Activated effector memory CD4-positive, alpha-beta T cell treated with Interleukin-2 at 50 U/mL for 16 hours (primary cell): ENCODE measurements at places on chromosomes 4 and X.

GRCh38 chr4:98803251-98803650, 125.7 kb downstream of the EIF4E start:
- DNase-seq = no peak

DNA sequence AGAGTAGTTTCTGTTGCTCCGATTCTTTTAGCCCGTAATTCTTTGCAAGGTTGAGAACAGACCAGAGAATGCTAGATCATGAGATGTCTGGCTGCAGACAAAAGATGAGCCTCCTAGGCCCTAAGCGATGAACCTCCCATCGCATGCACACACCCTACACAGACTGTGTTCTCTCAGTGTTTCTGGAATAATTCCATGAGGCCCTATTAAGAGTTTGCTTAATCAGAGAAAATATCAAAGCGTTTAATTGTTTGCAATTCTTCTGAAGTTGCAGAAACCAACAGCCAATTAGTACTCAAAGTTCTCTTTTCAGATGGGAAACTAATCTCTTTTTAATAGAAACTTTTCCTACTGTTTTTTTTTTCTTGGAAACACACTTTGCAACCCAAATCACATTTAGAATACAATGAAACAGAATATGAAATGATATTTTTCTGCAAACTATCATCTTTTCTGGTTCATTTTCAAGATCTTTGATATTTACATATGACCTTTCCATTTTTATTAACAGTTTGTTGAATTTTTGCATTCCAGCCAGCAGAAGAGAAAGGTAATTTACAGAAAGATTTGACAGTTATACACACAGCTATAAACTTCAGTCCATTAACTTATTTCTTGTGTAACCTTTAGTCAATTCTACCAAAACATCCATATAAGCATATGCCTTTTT, 1525.6 kb downstream of the ARAP2 start:
- no peak for DNase-seq

GRCh38 chr4:9703391-9703790, 78.0 kb upstream of the DRD5 start:
- DNase-seq = peak; percentile 47

DNA sequence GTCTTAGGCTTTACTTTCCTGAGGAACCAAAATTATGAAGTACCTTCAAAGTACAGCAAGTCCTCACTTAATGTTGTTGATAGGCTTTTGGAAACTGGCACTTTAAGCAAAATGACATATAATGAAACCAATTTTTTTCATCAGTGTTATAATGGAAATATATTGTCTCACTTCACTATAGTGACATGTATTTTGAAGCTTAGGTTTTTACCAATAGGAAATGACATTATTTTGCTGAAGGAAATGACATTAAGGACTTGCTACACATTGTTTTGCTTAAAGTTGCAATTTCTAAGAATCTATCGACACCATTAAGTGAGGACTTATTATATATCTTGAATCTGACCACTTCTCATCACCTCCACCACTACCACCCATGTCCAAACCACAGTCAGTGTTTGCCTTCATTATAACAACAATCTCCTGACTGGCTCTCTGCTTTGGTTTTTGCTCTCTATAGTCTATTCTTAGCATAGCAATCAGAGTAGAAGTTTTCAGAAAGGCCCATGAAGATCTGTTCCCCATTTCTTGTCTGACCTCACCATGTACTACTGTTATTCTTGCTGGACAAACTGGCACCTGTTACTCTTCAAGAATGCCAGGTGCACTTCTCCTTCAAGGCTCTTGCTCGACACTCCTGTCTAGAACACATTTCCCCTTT, 311.2 kb downstream of the BMPR1B start:
- no peak for DNase-seq

GRCh38 chrX:54785901-54786300, 12.2 kb downstream of the ITIH6 start:
- no peak for DNase-seq

DNA sequence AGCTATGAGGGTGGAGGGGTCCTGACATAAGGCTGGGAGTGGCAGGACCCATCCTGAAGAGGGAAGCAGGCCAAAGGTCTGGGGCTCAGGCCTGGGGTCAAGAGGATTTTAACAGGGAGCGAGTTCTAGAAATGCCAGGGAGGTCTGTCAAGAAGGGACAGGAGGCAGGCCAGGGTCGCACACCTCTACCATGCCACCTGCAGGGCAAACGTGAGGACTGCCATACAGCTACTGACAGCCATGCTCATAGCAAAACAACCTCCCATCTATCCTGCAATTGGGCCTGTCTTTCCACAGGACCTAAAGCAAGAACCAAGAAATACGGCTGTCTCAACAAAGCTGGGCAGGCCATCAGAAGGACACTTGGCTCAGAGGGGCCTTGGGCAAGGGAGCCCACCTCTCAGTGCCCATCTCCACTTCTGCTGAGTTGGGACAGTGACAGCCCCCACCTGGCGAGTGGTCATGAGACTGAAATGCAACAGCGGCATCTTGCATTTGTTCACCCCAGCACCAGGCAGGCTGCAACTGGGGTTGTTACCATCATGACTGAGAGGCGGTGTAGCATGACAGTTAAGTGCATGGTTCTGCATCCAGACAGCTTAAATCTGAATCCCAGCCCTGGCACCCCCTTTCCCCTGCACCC, 92.7 kb downstream of the WFS1 start:
- no peak for DNase-seq

DNA sequence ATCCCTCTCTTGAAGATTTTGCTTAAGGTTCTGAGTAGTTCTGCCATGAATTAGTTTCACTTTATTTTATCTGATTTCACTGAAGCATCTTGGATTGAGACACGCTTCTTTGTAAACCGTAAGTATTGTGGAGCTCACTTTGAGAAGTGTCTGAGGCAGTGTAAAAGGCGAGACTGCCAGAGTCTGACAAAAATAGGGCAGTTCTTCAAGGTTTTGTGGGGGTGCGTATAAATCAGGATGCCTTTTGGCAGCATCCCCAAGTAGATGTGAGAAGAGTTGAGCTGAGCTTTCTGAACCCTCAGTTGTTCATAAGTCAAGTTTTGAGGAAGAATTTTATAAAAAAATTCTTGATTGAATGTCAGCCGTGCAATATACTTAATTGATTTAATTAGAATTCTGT, 76.3 kb downstream of the RBPJ start:
- no peak for DNase-seq

DNA sequence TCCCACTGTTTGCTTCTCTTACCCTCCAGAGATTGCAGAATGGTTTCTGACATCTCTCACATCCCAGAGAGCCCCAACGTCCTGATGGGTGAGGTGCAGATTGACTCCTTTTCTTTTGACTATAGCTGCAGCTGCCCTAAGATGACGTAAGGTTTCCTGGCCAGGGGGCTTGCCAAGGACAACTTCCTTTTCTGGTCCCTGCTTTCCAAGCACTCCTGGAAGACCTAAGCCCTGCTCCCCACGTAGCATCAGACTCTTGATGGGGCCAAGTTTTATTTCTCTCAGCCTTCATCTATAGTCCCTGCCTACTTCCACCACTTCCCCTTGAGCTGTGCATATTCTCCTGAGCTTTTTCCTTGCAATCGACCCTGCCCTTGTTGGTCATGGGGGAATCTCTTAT, 497.7 kb downstream of the IDS start:
- no peak for DNase-seq

- DNase-seq = no peak
Measured at GRCh38 chr4:37726666-37727065, 40.5 kb upstream of the RELL1 start.

DNA sequence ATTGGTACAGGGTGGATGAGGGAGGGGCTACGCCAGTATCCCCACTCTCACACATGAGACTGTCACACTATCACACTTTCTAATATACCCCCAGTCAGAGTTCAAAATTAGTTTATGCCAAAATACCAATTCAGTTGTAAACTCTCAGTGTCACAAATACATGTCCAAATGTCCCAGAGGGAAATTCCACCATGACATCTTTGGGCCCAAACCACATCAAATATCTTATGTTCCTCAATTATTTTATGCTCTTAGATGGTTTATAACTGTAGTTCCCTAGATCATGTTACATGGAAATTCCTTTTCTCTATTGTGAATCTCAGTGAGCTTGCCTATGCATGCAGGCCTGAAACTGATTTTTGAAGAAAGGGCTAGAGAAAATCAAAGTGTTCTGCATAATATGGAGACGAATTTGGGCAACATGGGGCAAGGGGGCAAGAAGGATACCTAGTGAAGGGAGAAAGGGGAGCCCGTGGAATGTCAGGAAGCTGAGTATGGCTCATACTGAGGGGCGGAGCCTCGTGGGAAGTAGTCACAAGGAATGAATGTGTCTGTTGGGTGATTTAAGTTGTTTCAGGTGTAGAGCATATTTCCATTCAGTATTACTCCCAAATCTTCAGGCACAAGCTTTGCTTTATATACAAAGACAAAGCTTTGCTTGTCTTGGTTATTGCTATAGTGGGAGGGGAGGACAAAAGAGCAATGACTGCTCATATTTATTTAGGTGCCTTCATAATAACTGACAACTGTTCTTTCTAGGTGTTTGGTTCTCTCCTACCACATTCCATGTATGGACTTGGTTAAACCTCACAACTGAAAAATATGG, 40.8 kb downstream of the CLNK start:
- DNase-seq = no peak

DNA sequence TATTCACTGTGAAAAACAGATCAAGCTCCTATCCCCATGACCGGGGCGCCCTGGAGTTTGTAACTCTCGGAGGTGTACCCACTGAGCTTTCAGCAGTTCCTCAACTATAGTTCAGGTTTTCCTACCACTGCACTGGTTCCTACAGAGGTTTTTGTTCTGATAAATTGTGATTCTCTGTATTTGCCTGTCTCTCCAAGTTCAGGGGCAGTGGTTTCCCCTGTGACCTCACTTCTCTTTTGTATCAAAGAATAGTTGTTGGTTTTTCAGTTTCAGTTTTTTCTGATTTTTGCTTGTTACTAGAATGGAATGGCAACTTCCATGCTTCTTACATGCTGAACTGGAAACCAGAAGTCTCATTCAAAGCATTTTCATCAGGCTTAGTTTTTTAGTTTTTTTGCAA, 56.8 kb upstream of the PLS3 start:
- no peak for DNase-seq

DNA sequence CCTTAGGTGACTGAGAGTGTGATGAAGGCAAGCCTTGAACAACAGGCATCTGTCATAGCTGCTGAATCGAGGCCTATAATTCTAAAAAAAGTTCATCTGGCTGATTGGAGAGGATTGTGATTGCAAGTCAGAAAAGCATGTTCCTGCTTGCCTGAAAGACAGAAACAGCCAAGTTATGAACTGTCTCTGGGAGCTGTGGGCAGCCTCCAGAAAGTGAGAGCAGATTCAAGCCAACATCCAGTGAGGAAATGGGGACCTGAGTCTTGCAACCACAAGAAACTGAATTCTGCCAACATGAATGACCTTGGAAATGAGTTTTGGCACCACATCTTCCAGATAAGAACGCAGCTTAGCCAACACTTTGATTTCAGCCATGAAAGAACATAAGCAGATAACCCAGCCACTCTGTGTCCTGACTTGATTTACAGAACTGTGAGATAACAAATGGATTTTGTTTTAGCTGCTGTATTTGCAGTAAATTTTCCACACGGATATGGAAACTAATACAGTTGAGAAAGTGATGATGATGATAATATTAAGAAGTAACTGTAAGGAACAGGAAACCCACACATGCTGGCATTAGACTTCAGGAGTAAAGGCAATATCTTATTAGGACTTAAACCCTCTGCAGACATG, 240.3 kb upstream of the NDST3 start:
- DNase-seq = no peak

DNA sequence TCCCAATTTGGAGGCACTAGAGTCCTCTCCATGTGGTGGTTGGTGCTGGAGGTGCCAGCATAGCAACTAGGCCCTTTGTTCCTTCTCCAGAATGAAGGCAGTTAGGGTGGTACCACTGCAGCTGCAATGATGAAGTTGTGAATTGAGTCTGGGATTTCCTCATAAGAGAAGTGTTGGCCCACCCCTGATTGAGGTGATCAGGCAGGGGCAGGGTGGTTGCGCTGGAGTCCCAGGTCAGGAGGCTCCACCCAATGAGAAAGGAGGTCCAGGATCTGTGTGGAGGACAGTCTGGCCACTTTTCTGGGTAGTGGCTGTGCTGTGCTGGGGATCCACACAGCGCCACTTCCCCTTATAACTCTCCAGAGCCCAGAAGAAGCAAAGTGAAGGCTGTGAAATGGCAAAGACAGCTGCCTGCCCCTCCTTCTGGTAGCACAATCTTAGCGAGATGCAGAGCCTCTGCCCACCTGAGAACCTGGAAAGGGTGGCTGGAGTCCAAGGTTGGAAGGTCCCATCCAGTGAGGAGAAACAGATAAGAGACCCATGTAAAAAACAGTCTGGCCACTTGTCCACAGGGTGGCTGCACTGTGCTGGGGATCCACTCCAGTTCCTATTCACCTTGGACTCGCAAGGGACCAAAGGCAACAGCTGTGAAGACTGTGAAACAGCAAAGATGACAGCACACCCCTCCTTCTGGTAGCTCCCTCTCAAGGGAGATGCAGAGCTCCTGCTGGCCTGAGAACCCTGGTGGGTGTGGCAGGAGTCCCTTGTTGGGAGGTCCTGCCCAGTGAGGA, 124.6 kb downstream of the RRAGB start:
- no peak for DNase-seq

DNA sequence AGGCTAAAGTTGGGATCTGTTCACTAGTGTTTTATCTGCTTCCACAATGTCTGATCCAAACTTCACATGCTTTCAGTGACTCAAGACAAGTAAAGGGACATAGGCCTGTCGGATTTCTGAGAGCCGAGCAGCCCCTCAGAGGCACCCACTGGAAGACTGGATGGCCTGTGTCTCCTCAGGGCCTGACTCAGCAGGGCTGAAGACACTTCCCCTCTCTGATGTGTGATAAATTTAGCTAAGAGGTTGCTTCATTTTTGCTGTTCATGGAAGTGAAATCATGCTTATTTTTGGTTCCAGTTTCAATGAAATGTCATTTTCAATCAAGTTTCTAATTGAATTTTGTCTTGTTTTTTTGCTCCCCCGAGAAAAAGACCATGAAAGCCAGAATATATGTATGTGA, 93.7 kb downstream of the MXRA5 start:
- no peak for DNase-seq

- no peak for DNase-seq
Measured at GRCh38 chrX:155857561-155857960, 23.6 kb upstream of the VAMP7 start.

DNA sequence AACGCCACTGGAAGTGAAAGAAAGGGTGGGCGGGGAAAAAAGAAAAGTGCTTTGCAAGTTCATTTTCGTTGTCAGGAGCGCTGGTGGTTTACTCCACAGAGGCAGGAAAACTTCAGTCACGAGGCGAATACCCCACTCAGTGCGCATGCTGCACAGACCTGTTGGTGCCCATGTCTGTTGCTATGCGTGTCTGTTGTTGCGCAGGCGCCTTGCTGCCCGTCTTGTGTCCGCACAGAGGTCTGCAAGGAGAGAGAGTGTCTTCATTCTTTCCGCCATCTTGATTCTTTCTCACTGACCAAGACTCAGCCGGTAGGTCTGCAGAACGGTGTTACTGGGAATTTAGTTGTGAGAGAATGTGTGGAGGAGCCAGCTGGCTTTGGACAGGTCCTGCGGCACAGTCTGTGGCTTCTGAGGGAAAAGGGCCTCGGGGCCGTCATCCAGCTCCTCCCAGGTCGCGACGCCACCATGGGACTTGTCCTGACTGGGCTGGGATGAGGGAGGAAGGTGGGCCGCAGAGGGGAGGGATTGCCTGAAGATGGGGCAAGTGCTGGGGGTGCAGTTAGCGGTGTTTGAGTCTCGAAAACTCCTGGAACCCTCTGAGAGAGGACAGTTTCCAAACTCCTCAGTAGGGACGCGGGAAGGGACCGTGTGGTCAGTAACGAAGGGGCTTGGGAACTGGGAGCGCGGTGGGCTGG, at the start of gene PAGE2:
Gene PAGE2 (plus strand): TSS at position 224 of the 695 bp plus-strand sequence. CDS start 1,003 bp downstream, outside the sequence.
- DNase-seq = no peak

- DNase-seq = no peak
Measured at GRCh38 chrX:129665916-129666644, 11.3 kb upstream of the APLN start.
